Stimulated activated CD4-positive, alpha-beta T cell treated with anti-CD3 and anti-CD28 coated beads, Interleukin-1b, Interleukin-23, amount 100 ng/mL, for 1 hour (primary cell): ENCODE measurements at places on chromosomes 7 and 10.

GRCh38 chr10:10886861-10887531 is 130.7 kb upstream of the CELF2 start:
- no peak for DNase-seq

DNA sequence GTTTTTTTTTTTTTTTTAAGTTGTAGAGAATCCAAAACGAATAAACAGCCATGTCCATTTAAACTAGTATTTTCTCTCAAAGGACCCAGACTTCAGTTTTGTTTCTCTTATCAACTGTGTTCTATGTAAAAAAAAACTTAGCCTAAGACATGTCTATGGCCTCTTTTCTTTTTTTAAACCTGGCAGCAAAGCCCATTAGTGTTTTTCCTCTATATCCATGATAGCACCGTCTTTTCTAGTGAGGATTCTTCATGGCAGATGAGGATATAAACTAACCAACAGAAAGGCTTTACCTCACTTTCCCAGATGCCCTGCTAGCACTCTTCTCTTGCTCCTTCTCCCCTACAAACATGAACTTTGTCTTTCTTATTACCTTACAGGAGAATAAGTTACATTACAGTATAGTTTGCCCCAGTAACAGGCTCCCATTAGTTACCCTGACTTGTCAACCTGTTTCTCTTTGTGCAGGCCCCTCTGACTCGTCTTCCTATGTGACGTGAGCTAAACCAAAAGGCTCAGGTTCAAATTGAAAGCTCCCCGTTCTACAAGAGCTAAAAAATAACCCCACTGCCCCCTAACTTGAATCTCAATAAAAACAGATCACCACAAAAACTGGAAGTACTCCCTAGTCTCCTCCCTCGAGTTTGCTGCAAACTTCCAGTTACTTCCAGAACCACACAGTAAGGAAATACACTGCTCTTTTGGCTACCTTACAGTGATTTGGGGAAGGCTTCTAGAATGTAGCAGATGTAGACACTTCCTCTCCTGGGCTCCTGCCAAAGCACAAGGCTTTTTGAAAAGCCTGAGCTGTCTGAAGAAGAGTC is 20.1 kb downstream of the P4HA1 start:
- DNase-seq: no peak

DNA sequence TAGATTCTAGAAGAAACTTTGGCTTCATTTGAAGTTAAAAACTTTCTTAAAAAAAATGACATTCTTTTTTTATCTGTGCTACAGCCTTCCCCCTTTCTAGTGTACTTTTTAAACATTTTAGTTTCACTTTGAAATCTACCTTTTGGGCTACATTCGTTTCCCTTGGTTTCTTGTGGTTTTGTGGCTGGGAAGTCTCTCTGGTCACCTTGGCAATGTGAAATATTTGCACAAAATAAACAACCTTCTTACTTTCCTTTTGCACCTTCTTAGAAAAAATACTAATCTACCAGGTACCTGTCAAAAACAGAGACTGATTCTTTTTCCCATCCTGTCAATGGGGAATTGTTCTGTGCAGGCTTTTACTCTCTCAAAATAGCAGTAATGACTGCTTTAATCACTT is 350.2 kb downstream of the GATA3 start:
- DNase-seq: no peak

GRCh38 chr7:127393368-127394058 is 1.0 kb upstream of the ZNF800 start:
- no peak for DNase-seq
